ENCODE measurements at places on chromosomes 1 and 21.
A peak's percentile ranks its signal among the peaks of the same experiment; 100 is the strongest.

DNA sequence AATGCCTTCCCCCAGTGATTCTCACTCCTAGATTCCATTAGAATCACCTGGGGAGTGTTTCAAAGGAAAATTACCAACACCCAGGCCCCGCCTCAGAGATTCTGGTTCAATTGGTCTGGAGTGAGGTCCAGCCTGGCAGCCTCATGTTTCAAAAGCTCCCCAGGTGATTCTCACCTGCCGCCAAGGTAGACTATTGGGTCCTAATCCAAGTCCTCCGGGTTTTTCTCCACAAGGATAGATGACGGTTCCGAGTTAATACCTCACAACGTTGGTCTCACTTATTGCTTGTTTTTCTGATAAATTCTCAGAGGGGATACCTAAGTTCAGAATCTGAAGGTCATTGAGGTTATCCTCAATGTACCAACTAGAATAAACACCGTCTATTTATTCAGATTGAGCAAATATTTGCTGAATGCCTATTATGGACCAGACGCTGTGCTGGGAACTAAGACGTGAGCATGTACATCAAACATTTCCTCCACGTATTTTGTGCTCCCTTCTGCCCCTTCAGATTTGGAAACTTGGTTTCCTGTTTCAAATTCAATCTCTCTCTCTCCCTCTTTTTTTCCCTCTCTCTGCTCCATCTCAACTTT is 97.5 kb downstream of the SEC16B start:
- DNase-seq = no peak

- no peak for DNase-seq
Observed at GRCh38 chr1:212622906-212623305, 14.3 kb downstream of the ATF3 start.

DNA sequence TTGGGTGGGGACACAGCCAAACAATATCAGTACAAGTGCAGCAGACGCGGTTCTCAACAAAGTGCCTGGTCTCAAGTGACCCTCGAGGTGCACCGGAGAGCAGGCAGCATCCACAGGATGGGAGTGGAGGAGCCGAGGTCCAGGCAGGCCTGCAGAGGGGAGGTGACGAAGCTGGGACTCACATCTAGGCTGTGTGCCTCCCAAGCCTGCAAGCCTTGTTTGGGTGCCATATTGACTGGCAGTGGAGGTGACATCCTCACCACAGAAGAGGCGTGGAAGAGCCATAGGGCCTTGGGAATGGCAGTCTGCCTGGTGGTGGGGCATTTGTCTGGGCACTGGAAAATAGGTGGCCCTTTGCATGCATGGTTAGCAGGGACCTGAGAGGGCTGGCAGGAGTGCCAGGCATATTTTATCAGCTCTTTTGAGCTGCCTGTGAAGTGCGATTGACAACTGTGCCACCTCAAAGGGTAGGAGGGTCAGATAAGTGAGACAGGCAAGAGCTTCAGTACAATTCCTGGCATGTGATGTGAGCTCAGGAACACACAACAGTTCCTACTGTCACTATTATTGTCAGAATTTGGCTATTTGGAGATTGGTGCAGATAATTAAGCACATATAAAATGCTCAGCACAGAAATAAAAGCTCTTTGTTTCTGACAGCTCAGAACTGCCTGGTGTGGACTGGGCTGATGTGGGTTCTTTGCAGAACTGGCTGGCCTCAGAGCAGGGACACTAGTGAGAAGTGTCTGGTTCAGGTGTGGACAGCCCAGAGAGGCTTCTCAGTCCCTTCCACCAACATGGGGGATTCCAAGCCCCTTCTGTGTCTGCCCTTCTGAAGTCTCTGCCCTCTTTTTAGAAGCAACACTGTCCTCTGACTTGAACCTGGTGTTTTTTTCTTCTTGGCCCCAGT is 347.6 kb upstream of the AJAP1 start:
- no peak for DNase-seq

GRCh38 chr1:241079047-241079446 is 278.0 kb downstream of the RGS7 start:
- no peak for DNase-seq

DNA sequence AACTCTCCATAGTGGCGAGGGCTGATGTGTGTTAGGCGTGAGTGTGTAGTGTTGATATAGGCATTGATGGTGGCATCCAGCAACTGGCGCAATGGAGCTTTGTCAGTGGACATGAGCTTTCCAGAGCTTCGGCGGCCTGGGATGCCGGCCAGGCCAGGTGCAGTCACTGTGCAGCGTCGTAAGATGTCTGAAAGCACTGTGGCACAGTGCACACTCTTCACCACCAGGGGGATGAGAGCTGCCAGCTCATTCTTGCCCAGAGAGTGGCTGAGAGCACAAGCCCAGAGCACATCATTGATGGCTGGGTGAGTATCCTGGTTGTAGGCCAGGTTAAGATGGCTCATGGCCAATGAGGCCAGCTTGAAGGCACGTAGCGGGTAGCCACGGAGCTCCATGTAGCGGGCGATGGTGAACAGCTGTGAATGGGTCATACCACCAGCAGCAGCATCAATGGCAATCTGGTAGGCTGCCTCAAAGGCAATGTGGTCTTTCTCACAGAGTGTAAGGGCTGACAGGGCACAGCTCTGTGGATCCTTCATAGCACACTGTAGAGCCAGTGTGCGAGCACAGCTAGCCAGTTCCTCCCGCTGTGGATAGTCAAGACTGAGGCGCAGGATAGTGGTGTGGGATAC is 6.7 kb downstream of the UROD start:
- DNase-seq = peak; percentile 49

DNA sequence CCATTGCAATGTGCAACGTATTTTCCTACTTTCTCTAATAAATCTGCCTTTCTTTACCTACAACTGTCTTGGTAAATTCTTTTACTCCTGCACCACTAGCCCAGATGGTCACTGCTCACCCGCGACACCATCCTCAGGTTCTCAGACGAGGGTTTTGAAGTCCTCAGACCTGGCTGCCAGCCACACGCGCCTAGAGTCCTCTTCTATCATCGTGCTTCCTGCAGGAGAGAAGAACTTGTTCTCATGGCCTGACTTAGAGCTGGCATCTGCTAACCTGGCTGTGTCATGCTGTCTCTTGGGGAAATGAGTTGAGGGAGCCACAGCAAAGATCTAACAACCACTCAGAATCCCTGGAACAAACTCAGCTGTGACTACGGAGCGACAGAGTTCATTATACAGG is 30.3 kb upstream of the PGBD5 start:
- no peak for DNase-seq

DNA sequence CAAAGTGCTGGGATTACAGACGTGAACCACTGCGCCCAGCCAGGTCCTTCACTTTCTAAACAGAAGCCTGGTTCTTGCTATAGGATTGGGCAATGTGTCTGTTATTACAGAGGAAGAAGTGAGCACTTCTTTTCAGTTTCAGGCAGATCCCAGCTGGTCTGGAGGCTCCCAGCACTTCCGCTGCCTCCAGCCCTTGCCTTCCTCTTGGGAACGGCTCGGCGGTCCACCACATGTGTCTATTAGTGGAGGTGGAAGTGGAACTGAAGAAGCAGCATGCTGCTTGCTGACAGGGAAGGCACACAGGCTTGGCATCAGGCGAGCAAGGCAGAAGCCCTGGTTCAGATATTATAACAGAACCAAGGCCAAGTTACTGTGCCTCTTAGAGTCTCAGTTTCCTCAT is 17.0 kb downstream of the MKNK1 start:
- no peak for DNase-seq

GRCh38 chr21:32278103-32278502 is 746 bp downstream of the MIS18A start:
- no peak for DNase-seq

DNA sequence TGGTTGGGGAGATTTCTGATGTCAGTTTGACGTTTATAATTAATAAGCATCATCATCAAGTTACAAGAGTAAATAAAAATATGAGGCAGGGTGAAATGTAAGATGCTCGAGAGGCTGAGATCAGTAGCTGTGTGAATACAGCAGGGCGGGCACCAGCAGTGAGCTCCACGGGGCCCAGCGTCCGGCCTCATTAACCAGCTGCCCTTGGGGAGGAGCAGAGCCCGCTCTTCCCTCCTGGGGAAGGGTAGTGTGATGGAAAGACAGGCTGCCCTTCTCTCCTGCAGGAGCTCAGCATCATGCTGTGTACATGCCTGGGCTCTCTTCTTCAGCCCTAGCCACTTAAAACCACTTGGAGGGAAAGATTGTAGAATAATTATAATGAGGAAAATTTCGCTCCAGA is 23.4 kb downstream of the PDE9A start:
- no peak for DNase-seq

Data from activated gamma-delta T cell treated with Interleukin-2 at 50 U/mL for 16 hours (primary cell).